ENCODE measurements at places on chromosomes 3 and 15.

- DNase-seq: no peak
These were observed 70.8 kb upstream of the FILIP1L start for GRCh38 chr3:100184948-100185570.

- no peak for DNase-seq
These were observed 48.4 kb downstream of the TMEM44 start for GRCh38 chr3:194584866-194585265.

- no peak for DNase-seq
These were observed 1261.1 kb downstream of the ROBO1 start for GRCh38 chr3:78506581-78507195.

GRCh38 chr3:136979204-136979603 lies 21.4 kb downstream of the IL20RB start:
- DNase-seq: no peak

- DNase-seq: no peak
These were observed 58.4 kb downstream of the TP63 start for GRCh38 chr3:189689625-189690024.

DNA sequence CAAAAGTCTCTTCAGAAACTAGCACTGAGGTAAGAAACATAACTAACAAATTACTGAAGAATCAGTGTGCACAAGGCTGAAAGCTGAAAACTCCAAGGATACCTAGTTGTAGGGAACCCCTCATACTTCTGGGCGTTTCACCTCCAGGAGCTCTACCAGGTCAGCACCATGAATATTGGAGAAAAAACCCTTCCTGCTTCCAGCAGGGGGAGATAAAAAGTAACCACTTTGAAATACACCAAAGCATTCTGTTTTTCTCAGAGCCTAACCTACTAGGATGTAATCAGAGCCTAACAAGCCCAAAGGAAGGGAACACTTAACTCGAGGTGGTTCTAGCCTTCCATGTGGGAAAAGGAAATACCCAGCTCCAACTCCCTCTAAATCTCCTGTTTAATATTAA lies 175.8 kb upstream of the MME start:
- no peak for DNase-seq

- DNase-seq: no peak
These were observed 277.9 kb upstream of the TLE3 start for GRCh38 chr15:70375586-70375985.

DNA sequence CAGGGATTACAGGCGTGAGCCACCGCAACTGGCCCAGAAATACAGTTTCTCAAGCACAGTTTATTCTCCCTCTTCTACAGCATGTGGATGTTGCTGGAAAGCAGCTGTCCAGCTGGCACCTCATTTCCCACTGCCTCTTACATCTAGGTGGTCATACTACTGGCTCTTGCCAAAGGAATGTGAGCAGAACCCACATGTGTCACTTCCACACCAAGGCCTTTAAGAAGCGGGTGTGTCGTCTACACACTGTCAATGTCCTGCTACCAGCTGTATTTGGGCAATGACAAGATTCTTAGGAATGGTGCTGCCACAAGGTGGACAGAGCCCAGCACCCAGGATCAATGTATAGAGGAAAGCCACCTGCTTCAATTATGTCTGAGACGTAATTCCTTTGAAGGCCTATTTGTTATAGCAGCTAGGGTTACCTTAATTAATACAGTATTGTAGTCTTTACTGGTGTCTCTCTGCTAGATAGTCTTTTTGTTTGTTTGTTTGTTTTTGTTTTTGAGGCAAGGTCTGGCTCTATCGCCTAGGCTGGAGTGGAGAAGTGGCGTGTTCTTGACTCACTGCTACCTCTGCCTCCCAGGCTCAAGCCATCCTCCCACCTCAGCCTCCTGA lies 15.1 kb upstream of the RAB7A start:
- DNase-seq: no peak

GRCh38 chr15:61474796-61475195 lies 245.7 kb upstream of the RORA start:
- no peak for DNase-seq

- no peak for DNase-seq
These were observed 254.2 kb upstream of the CDIN1 start for GRCh38 chr15:36325206-36325605.

- no peak for DNase-seq
These were observed 44.2 kb upstream of the RPL32 start for GRCh38 chr3:12885583-12885930.

GRCh38 chr3:127370906-127371305 lies 83.1 kb upstream of the PRR20G start:
- DNase-seq: no peak

DNA sequence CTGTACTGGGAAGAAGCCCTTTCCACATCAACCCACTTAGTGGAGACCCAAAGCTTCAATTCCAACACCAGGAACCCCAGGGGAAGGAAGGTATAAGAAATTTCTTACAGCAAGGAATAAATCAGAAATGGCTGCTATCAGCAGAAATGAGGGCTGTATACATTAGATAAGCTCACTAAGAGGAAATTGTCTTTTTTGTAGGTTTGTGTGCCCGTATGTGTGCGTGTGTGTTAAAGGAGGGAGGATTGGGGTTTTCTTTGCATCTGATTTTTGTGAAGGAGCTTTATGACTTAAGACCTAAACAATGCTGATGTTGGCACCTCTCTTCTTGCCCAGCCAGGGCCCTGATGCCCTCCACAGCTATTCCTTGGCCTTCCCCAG lies 18.6 kb downstream of the ARRDC4 start:
- no peak for DNase-seq

DNA sequence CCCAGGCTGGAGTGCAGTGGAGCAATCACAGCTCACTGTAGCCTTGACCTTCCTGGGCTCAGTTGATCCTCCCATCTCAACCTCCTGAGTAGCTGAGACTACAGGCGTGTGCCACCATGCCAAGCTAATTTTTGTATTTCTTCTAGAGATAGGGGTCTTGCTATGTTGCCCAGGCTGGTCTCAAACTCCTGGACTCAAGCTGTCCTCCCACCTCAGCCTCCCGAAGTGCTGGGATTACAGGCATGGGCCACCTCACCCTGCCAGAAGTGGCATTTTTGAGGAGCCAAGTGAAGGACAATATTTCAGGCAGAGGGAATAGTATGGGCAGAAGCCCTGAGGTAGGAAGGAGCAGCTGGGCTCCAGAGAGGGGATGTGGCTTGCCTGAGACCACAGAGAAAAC lies 4.7 kb downstream of the ANKDD1A start:
- DNase-seq: no peak

- no peak for DNase-seq
These were observed 14.8 kb upstream of the WNT5A start for GRCh38 chr3:55501905-55502304.

DNA sequence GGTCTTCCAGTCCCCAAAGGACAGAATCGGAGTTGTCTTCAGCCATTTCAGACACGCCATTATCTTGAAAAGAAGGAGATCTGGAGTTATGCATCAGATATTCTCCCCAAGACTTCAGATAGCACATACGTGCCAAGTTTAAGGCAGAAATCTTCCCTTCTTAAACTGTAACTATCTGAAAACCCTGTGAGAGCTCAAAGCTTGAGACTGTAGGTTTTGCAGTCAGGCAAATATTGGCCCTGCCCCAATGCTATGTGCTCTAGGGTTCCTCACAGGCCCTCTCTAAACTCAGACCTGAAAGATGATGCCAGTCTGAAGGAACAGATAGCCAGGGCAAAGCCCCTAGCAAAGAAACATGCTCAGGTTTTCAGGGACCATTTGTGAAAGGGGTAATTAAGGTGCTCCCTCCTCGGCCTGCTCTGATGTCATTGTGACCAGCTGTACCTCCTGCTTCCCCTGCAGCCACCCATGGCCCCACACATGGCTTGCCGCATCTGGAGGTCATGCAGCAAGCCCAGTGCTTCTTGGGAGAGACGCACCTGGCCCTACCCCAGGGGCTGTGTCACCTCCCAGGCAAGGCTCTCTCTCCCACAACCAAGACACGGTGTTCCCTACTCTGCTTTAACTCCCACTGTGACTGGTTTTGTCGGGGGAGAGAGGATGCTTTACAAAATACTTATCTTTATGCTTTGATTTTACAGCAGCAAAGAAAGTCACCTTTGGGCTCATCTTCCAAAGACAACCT lies 53.4 kb upstream of the POMGNT2 start:
- no peak for DNase-seq

- DNase-seq: no peak
These were observed 48.1 kb downstream of the ACAP2 start for GRCh38 chr3:195394700-195395099.

DNA sequence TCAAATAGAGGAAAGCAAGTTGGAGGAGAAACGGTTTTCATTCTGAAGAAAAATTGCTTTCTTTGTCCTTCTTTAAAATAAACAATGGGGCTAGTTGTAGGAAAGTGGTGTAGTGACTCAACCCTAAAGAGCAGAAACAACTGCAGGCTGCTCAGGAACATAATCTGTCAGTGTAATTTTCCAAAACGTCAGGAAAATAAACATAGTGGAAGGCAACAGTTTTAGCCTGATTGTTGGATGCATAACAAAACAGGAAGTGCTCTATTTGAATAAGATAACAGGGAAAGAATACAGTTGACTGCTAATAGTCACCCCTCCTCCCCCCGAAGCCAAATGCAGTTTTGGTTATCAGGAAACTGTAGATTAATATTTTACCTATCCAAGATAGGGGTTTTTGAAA lies 167.6 kb downstream of the ECT2 start:
- no peak for DNase-seq

DNA sequence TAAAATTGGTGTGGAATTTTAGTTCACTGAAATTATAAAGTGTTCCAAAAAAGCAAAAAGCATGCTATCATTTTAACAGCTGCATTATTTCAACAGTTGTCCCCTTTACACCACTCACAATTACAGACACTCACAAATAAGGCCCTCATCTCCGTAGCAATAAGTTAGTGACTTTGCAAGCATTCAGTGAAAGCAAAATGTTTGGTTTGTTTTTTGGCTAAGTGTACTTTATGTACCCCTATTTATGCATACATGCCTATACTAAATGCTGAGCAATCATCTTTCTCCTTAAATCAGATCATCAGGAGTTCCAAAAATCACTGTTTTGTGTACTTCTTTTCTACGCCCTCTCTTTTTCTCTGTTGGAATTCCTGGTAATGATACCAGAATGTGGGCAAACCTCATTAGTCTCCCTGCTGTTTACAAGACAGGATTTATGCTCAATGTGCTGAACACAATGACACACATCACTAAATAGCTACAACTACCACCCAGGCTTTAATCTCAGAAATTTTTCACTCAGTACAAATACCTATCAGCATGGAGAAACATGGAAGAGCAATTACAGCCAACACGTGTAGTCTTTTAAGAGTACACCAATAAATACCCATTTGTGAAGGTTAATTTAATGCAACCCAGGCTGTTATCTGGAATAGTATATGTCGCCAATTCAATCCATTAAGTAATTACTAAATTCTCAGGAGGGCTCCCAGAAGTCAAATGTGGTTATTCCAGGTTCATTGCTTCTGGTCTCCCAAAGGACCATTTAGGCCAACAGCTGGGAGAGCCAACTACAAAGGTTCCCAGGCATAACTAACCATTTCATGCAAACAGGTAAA lies 12.0 kb downstream of the ALDH1A2 start:
- no peak for DNase-seq

DNA sequence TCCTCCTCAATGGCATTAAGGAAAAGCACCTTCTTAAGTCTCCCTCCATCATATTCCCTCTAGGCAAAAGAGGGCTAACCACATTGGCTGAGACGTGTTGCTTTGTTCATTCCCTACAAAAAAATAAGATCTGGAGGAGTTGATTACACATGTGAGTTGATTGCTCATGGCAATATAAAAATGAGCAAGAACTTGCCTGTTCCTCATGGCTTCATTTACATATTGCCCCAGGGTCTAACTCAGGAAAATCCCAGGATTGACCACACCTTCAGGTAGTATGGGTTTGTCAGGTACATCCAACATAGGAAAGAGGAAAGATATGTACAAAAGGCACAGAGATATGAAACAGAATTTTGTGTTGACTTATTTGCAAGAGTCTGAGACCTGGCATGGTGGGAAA lies 35.5 kb downstream of the NFKBIZ start:
- DNase-seq: no peak

DNA sequence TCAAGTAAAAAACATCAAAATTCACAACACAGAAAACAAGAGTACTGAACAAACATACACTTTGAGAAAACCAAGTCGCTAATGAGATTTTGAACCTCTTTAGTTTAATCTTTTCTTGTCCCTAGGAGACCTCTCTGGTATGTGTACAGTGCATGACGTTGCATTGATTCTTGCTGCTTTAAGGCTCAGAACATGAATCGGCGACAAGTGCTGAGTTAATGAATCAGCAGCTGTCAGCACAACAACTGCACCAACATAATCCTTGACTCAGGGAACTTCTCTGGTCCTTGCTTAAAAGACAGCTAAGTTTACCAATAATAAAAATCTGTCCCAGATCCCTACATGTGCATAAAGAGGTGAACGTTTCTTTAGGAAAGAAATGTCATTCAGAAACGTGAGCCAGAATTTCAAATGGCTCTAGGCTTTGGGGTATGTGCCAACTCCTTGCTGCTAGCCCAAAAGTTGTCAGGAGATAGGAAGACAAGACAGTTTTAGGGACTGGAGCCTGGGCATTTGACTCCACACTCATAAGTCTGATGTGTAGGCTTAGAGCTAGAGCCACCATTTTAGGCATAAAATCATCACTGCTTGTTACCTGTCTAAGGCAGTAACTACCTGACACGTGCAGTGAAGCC lies 86.9 kb downstream of the IL5RA start:
- DNase-seq: no peak

DNA sequence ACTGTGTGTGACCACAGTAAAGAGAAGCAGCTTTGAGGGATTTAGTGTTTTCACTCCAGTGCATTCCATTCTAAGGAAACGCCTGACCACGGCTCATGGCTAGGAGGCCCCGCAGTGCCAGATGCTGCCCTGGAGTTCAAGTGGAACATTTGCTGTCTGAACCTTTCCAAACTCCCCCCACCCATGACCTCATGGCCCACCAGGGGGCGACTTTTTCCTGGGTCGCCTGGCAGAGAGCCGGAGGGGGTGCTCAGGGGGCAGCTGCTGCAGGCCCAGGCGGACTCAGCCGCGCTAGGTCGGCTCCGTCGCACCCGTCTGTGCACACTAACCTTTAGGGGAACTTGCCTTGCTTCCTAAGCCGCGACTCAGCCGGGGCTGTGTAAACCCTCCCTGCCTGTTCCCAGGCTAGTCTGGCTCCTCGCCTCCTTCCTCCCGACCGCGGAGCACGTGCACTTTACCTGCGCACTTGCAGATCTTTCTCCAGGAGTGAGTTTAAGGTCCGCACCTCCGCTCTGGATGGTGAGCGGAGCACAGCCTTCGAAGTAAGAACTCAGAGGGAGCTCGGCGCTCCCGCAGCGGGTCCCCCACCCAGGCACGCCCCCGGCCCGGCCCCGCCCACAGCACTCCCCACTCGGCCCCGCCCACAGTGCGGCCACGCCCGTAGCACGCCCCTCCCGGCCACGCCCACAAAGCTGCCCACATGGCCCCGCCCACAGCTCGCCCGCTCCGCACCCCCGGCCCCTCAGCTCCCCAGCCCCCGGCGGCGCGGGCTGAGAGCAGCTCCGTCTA lies at the start of gene OCA2:
OCA2 (minus strand) TSS at position 550 of the 789 bp plus-strand sequence. CDS start 17,441 bp downstream, outside the sequence.
- peak; percentile 17 for DNase-seq

- DNase-seq: no peak
These were observed 9.2 kb upstream of the SLC6A1 start for GRCh38 chr3:10983219-10983916.

DNA sequence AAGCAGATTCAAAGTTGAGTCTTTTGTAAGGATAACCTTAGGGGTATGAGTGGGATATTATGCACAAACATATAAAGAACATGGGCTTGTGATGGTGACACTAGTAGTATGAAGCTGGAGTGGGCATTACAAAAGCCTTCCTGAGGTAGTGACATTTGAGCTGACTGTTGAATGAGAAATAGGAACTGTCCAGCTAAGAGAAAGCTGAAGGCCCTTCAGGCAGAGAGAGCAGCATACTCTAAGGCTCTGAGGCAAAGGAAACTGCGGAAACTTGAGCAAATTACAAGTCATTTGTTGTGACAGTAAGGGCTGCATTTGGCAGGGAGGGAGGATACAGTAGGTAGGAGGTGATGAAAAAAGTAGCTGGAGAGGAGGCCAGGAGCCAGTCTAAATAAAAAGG lies 190.7 kb upstream of the CD96 start:
- DNase-seq: no peak

Measured in CD4-positive, alpha-beta T cell treated with Interleukin-6 at 100 ng/mL for 8 hours (primary cell).